ENCODE measurements at places on chromosomes 11 and 22.

- DNase-seq, result no peak
Observed at GRCh38 chr11:100635194-100635593, 51.9 kb upstream of the ARHGAP42 start.

DNA sequence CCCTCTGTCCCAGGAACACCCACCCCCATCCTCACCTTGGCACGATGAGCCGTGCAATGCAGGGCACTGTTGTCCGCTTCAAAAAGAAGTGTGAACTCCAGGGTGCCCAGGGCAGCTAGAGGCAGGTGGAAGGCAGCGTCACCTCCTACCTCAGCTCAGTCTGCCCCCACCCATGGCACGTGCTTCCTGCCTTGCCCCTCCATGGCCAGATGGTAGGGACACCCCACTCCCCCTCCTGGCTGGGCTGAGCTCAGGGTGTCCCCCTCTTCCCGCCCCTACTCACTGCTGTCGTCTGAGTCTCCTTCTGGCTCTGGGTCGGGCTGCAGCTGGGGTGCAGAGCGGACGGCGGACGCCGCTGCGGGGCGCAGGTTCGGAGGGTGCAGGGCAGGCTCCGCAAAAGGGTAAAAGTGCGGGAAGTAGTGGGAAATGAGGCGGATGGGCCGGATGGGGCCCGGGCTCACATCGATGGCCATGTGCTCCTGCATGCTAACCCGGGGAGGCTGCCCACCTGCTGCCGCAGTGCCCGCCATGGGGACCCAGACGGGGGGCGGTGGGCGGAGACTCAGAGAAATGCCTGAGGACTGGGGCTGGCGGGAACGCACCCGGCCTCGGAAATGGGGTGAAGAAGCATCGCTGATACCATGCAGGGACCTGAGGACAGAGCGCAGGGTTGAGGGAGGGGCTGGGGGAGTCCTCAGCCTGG is 9.1 kb downstream of the NDUFV1 start:
- no peak for DNase-seq

- DNase-seq, result no peak
Observed at GRCh38 chr11:79049741-79050179, 391.1 kb downstream of the TENM4 start.

GRCh38 chr22:45298934-45299505 is 10.7 kb upstream of the FAM118A start:
- DNase-seq, result no peak

GRCh38 chr11:47469361-47470179 is 20.6 kb upstream of the RAPSN start:
- no peak for DNase-seq

GRCh38 chr11:16215352-16215751 is 141.0 kb downstream of the SOX6 start:
- DNase-seq, result no peak

- DNase-seq, result no peak
Observed at GRCh38 chr22:26891429-26891828, 234.0 kb downstream of the MIAT start.

GRCh38 chr11:71145988-71146824 is 106.2 kb downstream of the SHANK2 start:
- DNase-seq, result no peak

GRCh38 chr11:124763156-124763947 is 1.3 kb upstream of the ESAM start:
- no peak for DNase-seq

DNA sequence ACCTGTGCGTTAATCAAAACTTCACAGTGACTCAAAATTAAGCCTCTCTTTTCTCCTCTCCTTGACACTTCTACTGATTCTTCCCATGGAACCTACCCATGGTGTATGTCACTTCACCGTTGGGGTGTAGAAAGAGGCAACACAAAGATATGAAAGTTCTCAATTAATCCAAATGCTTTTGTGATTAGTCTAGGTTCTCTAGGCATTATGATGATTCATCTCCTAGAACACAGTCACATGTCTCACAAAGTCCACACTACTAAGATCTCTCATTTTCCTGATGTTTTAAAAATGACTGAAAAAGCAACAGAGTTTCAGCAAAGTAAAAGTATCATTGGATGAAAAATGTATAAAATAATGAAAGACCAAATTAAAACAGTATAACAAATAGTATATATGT is 13.7 kb upstream of the SCGB2A2 start:
- no peak for DNase-seq

- no peak for DNase-seq
Observed at GRCh38 chr11:130574740-130575139, 126.3 kb downstream of the ADAMTS15 start.

DNA sequence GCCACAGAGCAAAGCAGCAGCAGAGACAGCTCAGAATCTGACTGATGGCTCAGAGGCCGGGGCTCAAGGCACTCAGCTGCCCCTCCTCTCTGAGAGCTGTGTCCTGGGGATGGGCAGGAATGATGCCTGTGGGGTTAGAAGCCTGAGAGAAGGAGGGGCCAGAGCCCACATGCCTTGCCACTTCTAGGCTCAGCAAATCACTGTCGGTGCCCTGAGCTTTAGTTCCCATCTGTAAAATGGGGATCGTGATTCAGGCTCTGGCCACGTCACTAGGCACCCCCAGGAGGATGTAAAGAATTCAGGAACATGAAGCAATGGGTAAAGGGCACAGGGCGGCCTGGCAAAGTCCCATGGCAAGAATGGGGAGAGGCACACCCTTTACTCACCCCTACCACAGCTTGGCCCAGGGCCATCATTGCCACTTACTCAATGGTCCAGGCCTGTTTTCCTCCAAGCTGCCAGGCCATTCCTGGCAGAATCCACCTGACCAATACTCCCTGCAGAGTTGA is 3.4 kb upstream of the CDC42EP2 start:
- no peak for DNase-seq

DNA sequence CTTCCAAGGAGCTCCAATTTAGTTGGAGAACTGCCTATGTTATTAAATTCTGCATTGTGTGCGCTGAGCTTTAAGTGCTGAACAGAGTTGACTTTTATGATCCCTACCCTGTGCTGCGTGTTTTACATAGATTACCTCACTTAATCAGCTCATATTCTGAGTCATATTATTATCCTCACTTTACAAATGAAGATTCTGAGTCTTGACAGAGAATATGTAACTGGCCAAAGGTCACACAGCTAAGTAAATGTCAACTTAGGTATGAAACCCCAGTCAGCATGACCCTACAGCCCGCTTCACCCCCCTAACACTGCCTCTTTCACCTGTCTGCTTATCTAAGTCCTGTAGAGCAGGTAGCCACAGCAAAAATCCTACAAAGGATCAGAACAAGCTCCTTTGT is 19.8 kb upstream of the TMPRSS5 start:
- DNase-seq, result no peak

- DNase-seq, result no peak
Observed at GRCh38 chr11:93917673-93918072, 67.3 kb upstream of the VSTM5 start.

- no peak for DNase-seq
Observed at GRCh38 chr22:28826921-28827320, 26.6 kb upstream of the XBP1 start.

DNA sequence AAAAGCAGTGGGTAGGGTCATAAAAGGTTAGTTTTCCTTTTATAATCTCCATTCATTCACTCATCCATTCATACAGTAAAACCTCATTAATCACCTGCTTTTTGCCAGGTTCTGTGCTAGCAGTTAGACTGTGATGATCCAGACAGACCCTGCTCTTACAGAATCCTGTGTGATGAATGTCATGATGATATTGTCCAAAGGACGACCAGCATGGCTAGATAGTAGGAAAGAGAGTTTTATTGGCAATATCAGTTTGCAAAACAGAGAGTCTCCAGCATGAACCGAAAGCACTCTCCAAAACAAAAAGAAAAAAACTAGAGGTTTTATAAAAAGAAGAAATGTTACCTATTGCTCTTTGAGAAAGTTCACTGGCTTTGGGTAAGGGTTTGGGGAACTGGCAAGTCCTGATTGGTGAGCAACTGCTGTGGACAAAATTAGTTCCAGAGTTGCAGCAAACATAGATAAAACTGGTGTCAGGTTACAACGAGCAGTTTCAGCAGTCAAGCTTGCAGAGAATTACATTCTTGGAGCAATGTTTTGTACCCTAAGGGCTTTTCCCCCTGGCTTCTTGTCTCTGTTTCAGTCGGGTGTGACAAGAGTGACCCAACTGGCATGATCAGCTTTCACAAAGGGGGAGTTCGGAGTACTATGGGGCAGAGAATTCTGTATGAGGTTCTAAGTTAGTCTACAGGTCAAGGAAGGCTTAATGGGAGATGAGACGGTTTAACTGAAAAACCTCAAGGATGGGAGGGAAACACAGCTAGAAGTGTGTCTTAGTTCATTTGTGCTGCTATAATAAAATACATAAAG is 58.3 kb downstream of the HSD17B12 start:
- DNase-seq, result peak; percentile 78

DNA sequence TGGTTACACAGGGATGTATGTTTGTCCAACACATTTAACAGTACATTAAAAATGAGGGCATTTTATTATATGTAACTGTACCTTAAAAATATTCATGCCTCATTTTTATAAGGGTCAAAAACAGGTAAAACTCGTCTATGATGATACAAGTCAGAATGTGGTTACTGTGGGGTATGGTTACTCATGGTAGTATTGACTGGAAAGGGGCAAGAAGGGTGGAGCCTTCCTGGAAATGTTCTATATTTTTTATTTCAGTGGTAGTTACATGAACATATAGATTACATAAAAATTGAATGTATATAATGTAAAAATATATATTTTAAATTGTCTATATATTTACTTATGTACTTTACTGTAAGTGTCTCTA is 99.8 kb downstream of the STIM1 start:
- no peak for DNase-seq

DNA sequence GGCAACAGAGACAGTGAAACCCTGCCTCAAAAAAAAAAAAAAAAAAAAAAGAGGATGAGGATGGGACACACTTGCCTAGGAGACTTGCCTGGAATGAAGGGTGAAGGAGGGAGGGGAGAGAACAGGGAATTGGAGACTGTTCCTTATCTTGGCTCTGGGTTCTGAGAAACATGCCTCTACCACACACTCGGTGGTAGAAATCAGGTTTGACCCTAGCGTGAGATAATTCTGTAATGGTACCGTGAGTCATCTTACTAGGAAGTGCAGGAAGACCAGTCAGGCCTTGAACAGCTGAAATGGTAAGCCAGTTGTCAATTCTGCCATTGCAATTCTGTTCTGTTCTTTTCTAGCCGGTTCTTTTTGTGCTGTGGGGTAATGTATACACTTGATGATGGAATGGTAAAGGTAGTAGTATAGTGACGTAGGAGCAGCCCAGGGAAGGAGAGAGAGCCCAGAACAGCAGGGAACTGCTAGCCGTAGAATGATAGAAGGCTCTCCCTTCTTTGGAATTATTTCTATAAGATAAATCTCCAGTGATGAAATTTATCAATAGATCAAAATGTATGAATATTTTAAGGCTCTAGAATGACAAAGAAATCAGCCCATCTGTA is 3.9 kb upstream of the AMBRA1 start:
- no peak for DNase-seq

- no peak for DNase-seq
Observed at GRCh38 chr11:621838-622237, 2.9 kb downstream of the CDHR5 start.

DNA sequence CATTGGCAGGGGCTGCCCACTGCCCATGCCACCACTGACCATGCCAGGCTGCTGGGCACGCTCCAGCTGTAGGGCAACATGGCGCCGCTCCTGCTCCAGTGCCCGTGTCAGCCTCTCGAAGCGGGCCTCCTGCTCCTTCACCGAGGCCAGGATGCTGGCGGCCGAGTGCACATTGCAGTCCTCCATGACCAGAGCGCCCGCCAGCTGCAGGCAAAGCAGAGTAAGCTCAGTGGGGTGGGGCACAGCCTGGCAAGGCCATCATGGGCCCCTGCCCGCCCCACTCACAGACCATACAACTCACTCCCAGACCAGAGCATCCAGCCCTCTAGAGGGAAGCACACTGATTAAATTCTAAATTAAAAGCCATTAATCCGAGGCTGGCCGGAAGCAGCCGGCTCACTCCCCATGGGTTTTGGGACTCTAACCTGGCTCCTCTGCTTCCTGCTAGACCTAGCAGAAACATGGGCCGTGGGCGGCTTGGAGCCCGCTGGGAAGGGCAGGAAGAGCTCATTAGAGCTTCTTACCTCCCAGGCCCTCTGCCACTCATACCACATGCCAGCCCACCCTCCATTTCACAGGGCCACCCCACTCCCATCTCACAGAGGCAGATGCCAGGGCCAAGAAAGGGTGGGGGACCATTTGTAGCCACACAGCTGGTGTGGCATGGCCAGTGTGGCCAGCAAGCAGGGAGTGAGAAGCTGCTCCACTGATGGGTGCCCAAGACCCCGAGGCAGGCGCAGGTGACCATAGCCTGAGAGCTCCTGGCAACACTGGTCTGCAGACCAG is 25.8 kb downstream of the ARVCF start:
- no peak for DNase-seq

GRCh38 chr11:16959602-16960001 is 54.6 kb downstream of the PLEKHA7 start:
- DNase-seq, result no peak

DNA sequence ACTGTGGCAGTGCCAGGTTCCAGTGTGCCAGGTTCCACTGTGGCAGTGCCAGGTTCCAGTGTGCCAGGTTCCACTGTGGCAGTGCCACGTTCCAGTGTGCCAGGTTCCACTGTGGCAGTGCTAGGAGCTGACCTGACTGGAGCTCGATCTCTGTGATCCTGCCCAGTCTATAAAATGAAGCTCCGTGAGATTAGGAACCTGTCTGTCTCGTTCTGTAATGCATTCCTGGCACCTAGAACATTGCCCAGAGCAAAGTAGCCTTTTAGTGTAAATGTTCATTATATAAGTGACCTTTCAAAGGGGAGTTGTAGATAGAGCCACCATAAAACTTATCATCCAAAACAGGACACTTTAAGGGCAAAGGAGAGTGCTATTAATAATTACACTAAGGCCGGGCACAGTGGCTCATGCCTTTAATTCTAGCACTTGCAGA is 36.0 kb downstream of the ART5 start:
- DNase-seq, result no peak

DNA sequence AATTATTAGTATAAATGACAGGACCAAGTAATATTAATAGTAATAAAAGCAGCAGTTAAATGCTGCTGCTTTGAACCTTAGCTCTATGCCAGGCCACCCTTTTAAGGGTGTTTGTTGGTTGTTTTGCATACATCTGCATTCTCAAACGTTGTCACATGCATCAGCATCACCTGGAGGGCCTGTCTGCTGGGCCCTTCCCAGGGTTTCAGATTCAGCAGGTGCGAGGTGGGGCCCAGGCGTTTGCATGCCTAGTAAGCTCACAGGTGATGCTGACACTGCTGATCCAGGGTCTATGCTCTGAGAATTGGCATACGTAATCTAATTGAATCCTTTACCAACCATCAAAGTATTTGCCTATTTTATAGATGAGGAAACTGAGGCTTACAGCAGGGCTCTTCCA is 246.5 kb downstream of the CADM1 start:
- DNase-seq, result no peak

GRCh38 chr11:26483108-26483507 is 89.0 kb downstream of the MUC15 start:
- no peak for DNase-seq

- no peak for DNase-seq
Observed at GRCh38 chr11:61537326-61537725, 28.8 kb downstream of the LRRC10B start.
